ENCODE measurements at places on chromosomes 5 and 9.

GRCh38 chr5:115431116-115431515 lies 113.5 kb downstream of the FEM1C start:
- DNase-seq, result no peak

GRCh38 chr5:126483156-126483555 lies 59.9 kb downstream of the GRAMD2B start:
- DNase-seq, result no peak

DNA sequence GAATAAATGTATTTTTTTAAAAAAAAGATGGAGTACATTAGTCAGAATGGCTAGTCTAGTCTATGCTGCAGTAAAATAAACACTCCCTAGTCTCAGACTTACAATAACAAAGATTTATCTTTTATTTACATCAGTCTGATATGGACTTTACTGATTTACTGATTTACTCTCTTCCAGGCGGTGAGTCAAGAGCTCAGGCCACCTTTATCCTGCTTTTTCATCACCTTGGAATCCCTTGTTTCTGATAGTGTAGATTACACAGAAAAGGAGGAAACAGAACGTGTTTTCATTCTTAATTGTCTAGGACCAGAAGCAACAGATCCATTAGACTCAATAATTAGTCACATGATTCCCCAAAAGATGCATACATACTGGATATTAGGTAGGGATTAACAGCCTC lies 290.1 kb upstream of the TRPC7 start:
- DNase-seq, result no peak

- no peak for DNase-seq
These were observed 334.0 kb downstream of the ARHGEF28 start for GRCh38 chr5:73960023-73960422.

- DNase-seq, result no peak
These were observed 32.3 kb downstream of the TSPAN17 start for GRCh38 chr5:176679365-176680225.

GRCh38 chr9:106970976-106971457 lies 108.1 kb downstream of the ZNF462 start:
- no peak for DNase-seq

DNA sequence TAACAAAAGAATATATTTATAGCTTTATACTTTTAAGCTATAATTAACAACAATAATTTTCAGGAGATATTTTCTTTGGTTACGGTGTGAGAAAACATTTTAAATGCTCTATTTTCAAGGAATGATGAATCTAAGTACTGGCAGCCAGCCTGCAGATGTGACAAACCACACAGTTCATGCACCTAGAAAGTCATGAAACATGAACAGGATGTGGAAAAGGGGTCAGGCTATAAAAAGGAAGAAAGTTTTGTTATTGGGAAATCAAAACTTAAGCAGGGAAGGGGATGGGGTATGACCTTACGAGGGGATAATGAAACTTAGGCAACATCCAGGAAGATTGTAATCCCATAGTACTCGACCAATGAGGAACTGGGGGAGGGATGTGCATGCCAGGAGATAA lies 508.7 kb upstream of the GRAMD2B start:
- DNase-seq, result no peak

DNA sequence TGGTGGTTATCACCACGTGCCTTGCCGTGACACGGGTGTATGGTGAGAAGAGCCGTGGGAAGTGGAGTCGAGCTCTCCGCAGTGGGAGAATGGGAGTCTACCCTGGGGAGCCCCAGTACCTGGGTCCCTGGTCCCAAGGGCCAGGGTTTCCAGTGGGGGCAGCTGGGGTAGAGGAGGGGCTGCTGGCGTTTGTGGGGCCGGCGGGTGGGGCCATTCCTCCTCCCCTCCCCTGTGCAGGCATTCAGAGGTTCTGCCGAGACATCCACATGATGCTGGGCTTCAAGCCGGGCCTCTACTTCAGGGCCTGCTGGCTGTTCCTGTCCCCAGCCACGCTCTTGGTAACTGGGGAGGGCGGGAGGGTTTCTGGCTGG lies 14.7 kb downstream of the SLC6A7 start:
- DNase-seq, result no peak

- no peak for DNase-seq
These were observed 9.2 kb downstream of the TSTD2 start for GRCh38 chr9:97623946-97624345.

DNA sequence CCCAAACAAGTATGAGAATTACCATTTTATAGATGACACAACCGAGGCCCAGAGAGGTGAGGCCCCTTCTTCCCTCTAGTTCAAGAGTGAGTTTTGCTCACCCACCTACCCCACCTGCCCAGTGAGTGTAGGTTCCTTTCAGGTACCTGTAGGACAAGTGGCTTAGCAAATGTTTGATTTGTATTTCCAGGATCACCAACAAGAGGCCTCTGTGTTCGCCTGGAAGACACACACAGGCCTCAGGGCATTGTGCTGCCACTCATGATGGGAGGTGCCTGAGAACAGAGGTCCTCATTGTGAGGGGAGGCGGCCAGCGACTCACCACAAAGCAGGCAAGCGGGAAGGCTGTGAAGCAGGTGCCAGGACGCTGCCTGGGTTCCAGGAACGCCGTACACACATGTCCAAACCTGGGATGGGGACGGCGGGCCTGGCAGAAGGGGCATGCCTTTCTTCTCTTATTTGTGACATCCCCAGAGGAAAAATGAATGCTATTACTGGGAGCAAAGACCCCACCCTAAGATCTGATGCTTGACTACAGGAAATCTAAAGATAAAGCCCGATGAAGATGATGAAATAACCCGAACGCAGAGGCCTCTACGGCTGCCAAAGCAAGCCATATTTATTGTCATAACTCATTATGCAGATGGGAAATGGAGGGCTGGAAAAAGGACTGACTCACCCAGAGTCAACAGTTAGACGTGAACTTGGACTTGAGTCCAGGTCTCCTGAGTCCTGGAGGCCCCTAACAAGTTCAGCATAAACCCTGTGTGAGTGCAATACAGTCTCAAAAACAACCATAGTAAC lies 60.2 kb upstream of the SLC25A51 start:
- DNase-seq, result no peak

DNA sequence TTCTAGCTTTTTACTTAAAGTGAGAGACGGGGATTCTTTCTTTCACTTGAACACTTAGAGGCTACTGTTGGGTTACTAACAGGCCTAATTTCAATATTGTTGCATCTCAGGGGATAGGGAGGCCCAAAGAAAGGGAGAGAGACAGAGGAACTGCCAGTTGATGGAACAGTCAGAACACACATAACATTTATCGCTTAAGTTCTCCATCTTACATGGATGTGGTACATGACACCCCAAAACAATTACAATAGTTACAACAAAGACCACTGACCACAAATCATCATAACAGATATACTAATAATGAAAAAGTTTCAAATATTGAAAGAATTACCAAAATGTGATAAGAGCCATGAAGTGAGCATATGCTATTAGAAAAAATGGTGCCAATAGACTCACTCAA lies 4.3 kb upstream of the RIC1 start:
- no peak for DNase-seq

GRCh38 chr9:136886610-136887597 lies 588 bp downstream of the TRAF2 start:
- peak; percentile 14 for DNase-seq

DNA sequence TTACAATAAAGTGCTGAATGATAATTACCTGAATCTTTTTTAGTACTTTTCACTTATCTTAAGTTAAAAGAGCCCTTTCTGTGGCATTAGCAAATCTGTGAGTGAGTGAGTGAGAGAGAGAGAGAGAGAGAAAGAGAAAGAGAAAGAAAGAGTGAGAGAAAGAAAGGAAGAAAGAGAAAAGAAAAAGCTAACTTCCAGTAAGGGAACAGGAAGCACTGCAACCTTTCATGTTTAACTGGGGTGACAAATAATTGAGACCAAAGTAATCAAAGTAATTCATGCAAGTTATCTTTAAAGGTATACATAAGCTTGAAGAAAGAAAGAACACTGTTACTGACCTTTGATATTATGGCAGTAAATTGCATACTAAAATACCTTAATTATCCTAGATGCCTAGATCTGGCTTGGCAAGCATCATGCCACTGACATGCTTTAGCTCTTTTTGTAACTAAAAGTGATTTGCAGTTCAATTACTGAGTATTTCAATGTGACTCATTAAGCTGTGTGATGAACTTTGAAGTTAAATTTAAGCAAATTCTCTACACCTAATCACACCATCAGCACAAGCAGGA lies 21.7 kb downstream of the FEM1C start:
- DNase-seq, result no peak

DNA sequence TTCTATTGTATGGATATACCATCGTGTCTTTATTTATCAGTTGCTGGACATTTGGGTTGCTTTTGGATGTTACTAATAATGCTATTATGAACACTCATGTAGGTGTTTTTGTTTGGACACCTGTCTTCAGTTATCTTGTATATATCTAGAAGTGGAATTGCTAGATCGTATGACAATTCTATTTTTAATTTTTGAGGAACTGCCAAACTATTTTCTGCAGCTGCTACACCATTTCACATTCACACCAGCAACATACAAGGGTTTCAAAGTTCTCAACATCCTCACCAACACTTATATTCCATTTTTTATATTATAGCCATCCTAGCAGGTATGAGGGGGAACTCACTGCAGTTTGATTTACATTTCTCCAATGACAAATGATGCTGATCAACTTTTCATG lies 324.6 kb downstream of the CAAP1 start:
- no peak for DNase-seq

DNA sequence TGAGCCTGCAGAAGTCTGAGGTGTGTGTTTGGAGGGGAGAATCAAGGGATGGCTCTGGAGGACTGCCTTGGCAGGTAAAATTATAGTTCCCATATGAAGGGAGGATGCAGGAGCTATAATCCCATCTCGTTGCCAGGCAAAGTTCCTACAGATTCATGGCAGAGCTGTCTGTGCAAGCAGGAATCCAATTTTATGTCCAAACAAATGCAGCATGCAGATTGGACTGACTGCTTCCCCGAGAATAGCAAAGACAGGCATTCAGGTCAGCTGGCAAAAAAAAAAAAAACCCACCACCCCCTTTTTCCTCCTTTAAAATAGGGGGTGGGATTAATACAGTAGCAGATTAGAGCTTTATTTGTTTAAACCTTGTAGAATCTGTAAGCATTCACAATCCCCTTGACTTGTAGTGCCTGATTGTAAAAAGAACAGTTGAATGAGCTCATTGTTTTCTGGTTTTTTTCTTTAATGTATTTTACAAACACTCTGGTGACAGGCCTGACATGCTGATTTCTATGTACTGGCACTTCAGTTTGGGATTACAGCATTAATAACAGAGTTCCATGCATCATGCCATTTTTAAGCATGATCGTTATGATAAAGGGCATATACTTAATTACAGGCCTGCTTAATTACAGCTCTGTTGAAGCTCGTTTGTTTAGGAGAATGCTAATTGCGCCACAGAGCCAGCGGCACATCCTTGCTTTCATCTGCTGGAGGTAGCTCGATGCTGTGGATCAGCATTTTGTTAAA lies 141.4 kb upstream of the LMX1B start:
- no peak for DNase-seq

- DNase-seq, result no peak
These were observed 137.1 kb downstream of the ARL15 start for GRCh38 chr5:54173251-54173650.

GRCh38 chr5:1701216-1701864 lies 98.3 kb downstream of the MRPL36 start:
- DNase-seq, result no peak

- no peak for DNase-seq
These were observed 356.9 kb downstream of the SEMA5A start for GRCh38 chr5:9188956-9189355.

All from CD4-positive, alpha-beta T cell (primary cell).